ENCODE measurements at places on chromosomes 5 and 9.

GRCh38 chr5:54894957-54895815 is 90.2 kb downstream of the ESM1 start:
- DNase-seq: no peak

- DNase-seq: no peak
Observed at GRCh38 chr5:14773588-14773987, 98.0 kb downstream of the ANKH start.

DNA sequence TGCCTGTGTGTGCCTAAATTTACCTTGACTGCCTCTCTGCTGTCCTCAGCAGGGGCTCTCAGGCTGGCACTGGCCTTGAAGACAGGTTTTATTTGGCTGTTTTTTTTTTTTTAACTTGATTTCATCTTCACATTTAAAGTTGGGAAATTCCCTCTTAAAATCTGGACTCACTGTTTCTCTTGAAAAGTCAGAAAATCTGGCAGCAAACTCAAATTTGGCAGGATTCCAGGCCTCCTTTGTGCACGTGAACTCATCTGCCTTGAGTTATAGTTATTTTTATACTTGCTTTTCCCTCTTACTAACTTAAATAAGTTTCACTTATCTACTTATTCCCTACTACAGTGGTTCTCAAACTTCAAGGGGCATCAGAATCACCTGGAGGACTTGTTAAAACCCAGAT is 118.4 kb upstream of the MAP3K1 start:
- DNase-seq: no peak

DNA sequence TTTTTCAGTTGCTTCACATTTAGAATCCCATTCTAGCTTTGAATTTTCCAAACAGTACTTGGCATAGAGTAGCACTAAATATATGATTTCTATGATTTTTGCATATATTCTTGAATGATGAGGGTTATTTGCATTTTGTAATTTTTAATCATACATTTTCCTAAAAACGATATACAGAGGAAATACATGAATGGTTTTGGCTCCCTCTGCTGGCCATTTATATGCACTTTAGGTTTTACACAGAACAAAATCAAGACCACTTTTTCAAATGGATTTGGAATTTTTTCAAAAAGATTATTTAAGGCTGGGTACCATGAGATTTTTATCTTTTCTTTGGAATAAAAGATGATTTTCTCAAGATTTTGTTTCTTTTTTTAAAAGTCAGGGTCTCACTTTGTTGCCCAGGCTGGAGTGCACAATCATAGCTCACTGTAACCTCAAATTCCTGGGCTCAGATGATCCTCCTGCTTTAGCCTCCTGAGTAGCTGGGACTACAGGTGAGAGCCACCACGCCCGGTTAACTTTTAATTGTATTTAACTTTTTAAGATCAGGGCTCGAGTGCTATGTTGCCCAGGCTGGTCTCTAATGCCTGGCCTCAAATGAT is 16.7 kb upstream of the COMMD10 start:
- no peak for DNase-seq

GRCh38 chr9:70479880-70480291 is 65.4 kb upstream of the KLF9 start:
- no peak for DNase-seq

GRCh38 chr5:56011835-56012234 is 17.1 kb upstream of the IL6ST start:
- DNase-seq: no peak
